ENCODE measurements at places on chromosomes 4 and X.
A peak's percentile ranks its signal among the peaks of the same experiment; 100 is the strongest.

GRCh38 chr4:6444582-6444981 lies 27.8 kb downstream of the PPP2R2C start:
- DNase-seq = no peak

GRCh38 chr4:184328022-184328736 lies 110.5 kb upstream of the ENPP6 start:
- DNase-seq = no peak

- no peak for DNase-seq
Observed at GRCh38 chrX:76148041-76148665, 24.7 kb upstream of the PBDC1 start.

- no peak for DNase-seq
Observed at GRCh38 chr4:80069108-80069836, 3.8 kb downstream of the ANTXR2 start.

- no peak for DNase-seq
Observed at GRCh38 chrX:49838374-49838773, 9.3 kb downstream of the PAGE4 start.

DNA sequence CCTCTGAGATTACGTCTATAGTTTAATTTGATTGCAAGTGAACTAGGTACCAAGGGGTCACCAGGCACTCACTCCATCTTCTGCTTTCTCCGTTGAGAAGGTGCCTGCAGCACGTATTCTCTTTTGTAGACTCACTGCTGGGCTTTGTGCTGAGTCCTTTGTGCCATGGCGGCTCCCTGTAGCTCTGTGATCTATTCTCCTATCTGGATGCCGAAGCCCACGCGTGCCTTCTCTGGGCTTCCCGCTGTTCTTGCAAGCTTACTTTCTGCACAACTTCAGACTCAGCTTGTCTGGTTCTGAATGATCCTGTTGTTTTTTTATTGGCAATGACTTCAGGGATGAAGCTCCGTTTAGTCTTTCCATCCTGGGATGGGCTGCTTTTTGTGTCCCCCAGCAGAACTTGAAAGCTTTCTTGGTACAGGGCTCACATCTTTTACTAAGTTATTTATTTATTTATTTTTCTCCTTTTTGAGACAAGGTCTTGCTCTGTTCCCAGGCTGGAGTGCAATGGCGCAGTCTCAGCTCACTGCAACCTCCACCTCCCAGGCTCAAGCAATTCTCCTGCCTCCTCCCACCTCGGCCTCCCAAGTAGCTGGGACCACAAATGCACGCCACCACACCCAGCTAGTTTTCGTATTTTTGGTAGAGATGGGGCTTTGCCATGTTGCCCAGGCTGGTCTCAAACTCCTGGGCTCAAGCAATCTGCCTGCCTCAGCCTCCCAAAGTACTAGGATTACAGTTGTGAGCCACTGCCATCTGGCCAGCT lies 100.9 kb upstream of the NKX1-1 start:
- DNase-seq = peak; percentile 37

DNA sequence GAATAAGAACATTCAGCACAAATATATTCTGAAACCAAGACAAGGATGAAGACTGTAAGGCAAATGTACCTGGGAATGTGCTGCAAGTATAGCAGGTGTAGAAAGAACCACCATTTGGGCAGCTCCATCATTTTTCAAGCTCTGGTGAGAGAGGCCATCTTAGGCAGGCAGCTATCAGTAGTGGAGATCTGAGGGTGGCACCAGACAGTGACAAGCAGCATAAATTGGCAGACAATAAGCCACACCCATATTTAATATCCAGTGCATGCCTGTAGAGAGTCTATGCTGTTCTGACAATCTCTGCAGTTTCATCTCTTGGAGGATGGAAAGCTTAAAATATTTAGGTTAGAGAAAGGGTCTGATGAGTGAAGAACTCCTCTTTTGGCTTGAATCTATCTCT lies 22.5 kb downstream of the CCNG2 start:
- DNase-seq = no peak

GRCh38 chr4:189364032-189364449 lies 576.6 kb upstream of the FRG1 start:
- DNase-seq = no peak

- DNase-seq = peak; percentile 82
Observed at GRCh38 chr4:2934077-2934812, 29.0 kb downstream of the NOP14 start.

- no peak for DNase-seq
Observed at GRCh38 chr4:112348488-112349158, 51.5 kb downstream of the ALPK1 start.

DNA sequence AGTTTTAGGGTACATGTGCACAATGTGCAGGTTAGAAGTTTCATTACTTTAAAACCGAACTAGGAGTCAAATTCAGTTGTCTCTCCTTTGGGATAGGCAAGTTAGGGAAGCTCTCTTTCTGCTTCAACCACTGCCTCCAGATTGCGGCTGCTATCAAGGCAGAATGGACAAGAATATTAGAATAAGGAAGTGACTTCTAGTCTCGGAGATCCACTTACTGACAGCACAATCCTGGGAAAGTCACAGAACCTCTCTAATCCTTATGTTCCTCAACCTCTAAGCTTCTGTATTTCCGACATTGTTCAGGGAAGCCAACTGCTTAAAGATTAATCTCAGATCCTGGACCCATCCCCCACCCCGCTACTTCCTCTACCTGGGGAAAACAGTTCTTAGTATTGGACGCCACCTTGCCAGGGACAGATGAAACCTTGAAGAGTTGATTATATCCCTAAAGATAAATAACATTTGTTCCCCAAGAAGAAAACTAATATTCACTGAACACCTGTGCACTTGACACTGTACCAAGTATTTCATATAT lies 2.1 kb downstream of the NUP62CL start:
- DNase-seq = no peak

GRCh38 chr4:48184882-48185281 lies 50.8 kb upstream of the TXK start:
- no peak for DNase-seq

DNA sequence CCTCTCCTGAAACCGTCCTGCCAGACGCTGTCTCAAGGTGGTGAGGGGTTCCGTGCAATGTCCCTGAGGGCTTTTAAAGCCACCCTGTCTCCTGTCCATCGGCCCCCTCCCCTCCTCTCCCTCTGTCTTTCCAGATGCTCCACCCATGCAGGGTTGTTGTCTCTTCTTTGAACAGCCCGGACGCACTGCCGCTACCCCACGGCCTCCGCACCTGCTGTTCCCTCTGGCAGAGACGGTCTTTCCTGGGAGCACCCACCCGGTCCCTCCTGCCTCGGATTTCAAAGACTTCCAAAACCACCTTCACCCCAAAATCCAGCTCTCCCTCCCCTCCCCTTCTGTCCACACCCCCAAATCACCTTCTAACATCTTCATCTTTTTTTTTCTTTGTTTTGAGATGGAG lies 4.1 kb upstream of the ASMT start:
- no peak for DNase-seq

- no peak for DNase-seq
Observed at GRCh38 chr4:1326751-1327525, 20.1 kb upstream of the UVSSA start.

DNA sequence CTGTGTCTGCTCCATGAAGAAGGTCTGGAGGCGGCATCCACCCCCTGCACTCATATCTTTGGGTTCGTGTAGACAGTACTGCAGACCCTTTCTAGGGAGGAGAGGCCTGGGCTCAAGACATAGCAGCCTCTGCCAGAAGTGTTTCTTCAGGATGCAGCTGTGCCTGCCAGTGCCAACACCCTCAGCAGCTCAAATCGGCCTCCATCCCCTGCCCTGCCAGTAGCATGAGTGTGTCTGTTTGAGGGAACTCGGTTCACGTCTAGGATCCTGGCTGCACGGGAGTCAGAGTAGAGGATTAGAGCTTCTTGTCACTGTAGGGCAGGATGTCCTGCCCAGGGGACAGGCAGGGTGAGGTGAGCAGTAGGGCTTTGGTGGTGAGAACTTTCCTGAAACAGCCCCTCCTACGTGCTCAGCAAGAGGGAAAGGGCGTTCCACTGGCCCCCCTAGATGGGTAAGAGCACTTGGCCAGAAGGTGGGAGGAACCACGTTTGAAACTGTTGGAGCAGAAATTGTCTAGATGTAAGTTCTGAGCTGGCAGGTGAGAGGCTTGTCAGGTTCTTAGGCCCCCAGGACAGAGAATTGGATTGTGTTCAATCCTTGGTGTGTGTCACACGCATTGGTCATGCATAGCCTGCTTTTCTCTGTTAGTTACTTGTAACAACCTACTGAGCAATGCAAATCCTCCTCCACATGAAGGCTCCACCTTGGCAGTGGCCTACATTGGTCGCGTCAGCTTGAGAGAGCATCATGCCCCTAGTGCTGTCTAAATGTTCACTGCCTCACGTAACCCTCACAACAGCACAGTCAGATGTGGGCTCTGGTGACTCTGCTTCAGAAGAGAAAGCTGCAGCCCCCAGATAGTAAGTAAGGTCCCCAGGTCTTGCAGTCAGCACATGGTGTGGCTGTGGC lies 25.8 kb upstream of the FAM193A start:
- no peak for DNase-seq

- DNase-seq = no peak
Observed at GRCh38 chr4:3775005-3775404, 8.8 kb downstream of the ADRA2C start.

DNA sequence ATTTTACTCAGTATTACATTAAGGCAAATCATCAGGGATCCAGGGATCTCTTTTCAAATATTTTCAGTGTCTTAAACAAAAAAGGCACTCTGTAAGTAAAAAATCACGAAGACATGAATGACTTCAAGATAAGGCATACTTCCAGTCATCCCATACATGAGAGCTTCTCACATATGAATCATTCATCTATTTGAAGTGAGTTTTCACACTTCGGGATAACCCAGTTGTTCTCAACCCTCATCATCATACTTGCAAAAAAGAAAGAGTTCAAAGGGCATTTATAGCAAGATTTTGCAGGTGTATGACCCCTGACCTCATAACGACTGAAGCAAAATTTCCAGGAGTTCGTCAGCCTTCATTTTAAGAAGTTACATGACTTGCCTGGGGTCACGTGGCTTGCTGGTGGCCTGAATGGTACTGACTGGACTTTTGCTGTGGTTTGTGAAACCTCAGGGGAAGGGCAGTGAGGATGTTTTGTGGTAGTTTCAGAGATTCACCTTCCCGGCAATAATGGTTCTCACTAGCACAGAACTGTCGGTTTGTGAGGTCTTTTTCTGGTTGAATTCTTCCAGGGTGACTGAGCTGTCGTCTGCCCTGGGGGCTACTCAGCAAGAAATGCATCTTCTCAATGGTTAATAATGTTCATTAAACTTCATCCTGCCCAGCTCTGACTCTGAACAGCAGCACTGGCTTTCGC lies 115.8 kb upstream of the SHISA3 start:
- DNase-seq = no peak

DNA sequence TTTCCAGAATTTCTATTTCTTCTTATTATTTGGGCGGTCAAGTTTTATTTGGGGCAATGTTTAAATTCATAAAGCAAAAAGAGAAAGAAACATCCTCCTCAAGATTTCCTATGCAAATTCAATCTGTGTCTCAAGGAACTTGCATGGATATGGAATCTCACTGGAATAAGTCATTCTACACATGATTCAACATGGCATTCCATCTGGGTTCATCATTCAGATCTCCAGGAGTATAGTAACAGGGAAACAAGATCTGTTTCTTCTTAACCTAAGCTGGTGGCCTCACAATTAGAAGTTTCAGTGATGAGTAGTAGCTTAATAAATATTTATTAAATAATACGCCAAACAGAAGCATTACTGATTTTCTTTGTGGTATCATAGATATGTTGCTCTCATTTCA lies 19.8 kb downstream of the KLHL34 start:
- no peak for DNase-seq

- no peak for DNase-seq
Observed at GRCh38 chr4:4985844-4986243, 33.4 kb downstream of the CYTL1 start.

DNA sequence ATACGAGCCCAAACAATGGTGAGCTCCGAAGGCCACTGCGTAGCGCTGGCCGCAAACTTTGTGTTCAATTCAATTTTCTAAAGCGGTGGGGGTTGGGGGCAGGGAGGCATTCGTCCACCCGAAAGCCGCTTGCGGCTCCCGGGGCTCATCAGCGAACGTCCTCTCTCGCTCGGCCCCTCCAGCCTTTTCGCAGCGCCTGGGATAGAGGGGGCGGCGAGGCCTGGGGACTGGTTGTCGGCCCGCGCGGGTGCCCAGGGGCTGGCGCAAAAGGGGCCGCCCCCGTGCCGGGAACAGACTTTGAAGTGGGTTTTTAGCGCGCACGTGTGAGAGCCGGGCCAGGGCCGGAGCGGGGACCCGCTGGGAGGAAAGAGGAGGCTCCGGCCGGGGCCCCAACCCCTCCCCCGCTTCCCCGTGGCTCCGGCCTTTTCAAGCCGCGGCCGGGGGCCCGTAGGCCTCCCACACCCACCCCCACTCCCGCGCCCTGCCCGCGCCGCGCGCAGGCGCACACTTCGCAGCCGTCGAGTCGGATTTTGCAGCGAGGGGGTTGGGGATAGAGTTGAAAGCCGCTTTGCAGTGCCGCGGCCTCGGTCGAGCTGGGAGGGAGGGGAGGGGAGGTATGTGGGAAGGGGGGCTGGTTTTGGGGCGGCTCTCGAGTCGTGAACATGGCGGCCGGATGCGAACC lies 8.3 kb downstream of the ZIC3 start:
- DNase-seq = no peak

DNA sequence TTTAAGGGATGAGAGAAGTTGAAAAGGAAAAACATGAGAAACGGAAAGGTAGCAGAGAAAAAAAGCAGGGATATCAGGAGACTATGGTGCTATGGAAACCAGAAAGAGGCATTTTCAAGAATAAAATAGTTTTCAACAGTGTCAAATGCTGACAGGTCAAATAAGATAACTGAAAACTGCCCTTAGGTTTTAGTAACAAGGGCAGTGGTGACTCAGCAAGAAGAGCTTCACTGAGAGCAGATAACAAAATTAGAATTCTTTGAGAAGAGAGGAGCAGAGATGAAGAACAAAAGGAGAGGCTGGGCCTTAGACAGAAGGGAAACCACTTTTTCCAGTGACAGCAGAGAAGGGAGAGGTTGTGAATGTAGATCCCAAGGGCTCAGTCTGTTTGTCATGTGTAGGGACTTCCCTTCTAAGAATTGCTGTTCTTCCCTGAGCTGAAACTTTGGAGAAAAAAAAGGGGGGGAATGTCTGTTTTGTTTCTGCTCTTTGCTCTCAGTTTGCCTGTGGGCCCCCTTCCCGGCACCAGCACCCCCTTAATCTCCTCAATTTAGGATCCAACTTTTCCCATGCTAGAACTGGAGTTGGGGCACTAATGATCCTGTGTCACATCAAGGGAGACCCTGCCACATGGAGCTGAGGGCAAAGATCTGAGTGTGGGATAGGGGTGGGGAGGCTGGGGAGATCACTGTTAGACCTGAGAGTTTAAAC lies 26.8 kb upstream of the MAGEA10 start:
- DNase-seq = no peak

Data from ascending aorta (tissue), 2 donors.